CD4-positive, alpha-beta T cell treated with Interleukin-17A for 4 hours (primary cell): ENCODE measurements at places on chromosomes 16 and 17.

- DNase-seq: no peak
Measured at GRCh38 chr16:11370084-11370931, 25.0 kb downstream of the RMI2 start.

GRCh38 chr17:59884861-59885260, 7.9 kb downstream of the TUBD1 start:
- no peak for DNase-seq

- DNase-seq: no peak
Measured at GRCh38 chr17:75394332-75394918, 11.1 kb downstream of the GRB2 start.

DNA sequence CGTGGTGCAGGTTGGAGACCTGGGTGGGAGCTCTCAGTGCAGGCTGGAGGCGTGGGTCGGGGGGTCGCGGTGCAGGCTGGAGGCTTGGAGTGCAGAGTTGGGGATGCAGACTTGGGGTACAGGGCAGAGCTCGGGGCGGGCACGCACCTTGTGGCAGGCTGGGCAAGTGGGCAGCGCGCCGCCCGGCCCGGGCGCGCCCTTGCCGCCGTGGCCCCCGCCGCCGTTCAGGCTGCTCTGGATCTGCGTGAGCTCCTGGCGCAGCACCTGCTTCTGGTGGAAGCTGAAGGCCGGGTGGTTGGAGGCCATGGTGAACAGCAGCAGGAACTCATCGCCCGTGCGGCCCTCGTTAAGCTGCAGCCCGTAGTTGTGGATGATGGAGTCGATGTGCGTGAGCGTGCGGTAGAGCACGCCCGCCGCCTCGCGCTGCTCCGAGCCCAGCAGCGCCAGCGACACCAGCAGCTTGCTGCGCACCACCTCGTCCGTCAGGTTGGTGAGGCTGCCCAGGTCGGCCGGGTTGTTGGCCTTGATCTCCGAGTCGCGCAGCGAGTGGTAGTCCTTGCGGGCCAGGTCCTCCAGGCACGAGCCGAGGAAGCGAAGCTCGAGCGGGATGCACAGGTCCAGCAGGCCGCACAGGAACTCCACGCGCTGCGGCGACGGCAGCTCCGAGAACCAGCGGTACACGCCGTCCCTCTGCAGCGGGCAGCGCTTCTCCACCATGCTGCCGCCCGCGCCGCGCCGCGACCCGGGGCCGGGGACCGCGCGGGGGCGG, 1.1 kb downstream of the ZCCHC14 start:
- DNase-seq: peak; percentile 39

DNA sequence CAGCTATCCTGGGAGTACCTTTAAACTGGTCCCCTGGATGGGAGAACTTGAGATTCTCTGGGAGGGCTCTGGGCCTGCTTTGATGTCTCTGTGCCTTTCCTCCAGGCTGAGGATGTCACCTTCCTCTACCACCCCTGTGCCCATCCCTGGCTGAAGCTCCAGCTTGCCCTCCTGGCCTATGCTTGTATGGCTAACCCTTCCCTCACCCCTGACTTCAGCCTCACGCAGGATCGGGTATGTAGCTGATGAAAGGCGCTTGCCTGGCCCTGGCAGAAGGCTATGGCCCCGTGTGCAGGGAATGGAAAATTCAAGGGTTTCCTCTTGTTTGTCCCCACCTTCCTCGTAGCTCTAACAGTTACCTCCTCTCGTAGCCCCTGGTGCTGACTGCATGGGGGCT, 3.0 kb downstream of the TP53I13 start:
- no peak for DNase-seq

DNA sequence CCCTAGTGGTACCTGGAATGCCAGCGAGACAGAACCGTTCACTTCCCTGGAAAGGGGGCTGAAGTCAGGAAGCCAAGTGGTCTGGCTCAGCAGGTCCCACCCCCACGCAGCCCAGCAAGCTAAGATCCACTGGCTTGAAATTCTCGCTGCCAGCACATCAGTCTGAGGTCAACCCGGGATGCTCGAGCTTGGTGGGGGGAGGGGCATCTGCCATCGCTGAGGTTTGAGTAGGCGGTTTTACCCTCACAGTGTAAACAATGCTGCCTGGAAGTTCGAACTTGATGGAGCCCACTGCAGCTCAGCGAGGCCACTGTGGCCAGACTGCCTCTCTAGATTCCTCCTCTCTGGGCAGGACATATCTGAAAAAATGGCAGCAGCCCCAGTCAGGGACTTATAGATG, 464.7 kb upstream of the TOM1L1 start:
- no peak for DNase-seq

GRCh38 chr16:1426734-1427471, 4.0 kb upstream of the PERCC1 start:
- no peak for DNase-seq

DNA sequence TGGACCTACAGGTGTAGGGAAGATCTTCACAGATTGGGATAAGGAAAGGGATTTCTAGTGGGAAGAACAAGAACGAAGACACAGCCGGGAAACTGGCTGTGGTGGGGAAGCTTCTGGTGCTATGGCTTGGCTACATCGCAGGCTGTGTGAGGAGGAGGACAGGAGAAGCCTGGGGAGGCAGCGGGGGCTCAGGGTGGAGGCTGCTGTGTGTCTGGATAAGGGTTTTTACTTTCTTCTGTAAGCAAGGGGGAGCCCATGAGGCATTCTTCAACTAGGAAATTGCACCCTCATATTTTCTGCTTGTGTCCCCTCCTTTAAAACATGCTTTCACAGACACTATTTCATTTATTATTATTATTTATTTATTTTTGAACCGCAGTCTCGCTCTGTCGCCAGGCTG, 2.9 kb upstream of the RHBDF2 start:
- no peak for DNase-seq

DNA sequence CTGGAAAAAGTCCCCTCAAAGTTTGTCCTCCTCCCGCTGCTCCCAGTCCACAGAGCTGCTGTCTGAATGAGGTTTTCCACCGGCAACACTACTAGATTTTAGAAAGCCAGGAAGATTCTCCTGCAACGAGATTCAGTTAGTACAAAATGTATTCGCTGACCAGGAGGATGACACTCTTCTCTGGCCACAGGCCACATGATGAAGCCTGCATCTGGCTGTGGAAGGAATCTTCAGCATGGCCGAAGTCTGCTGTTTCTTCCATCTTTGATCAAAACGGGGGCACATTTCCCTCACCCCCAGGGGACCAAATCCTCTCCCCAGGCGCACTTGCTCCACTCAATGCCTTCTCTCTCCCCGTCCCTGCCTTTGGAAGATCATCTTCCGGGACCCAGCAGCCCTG, 215.8 kb upstream of the NLRP1 start:
- DNase-seq: no peak

DNA sequence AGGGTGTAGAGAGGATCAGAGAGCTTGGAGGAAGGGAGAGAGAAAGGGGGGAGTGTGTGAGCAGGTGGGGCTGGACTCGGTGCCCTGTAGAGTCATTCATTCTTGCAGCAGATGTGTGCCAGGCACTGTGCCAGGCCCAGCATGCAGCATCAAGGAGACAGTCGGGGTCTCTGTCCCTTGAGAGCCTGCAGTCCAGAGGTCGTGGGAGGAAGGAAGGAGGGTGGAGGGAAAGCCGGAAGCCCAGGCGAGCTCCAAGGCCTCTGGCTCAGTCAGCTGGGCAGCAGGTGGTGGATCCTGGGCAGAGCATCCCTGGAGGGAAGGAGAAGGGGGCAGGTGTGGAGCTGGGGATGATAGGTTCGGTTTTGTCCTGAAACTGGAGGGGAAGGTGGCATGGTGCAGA, 27.5 kb downstream of the EPN2 start:
- DNase-seq: no peak

DNA sequence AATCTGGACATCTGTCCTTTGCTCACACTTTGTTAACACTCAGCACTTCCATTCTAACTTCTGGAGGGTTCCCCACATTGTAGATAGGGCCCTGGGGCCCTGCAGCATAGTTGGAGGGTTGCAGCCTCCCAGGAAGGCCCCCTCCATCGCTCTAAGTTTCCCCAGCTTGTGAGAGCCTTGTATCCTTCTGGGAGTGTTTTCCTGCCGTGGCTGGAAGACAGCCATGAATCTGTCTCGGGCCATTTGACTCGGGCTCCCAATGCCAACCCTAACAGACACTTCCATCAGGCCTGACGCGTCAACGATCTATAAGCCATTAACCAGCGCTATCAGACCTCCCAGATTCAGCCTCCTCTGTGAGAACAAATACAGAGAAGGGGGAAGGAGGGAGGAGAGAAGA, 263.7 kb upstream of the RPL38 start:
- DNase-seq: no peak

- no peak for DNase-seq
Measured at GRCh38 chr17:31140111-31140510, 45.3 kb downstream of the NF1 start.

- no peak for DNase-seq
Measured at GRCh38 chr16:54722210-54722676, 208.4 kb upstream of the IRX5 start.

GRCh38 chr17:7250695-7251627, 573 bp downstream of the CTDNEP1 start:
- DNase-seq: no peak

DNA sequence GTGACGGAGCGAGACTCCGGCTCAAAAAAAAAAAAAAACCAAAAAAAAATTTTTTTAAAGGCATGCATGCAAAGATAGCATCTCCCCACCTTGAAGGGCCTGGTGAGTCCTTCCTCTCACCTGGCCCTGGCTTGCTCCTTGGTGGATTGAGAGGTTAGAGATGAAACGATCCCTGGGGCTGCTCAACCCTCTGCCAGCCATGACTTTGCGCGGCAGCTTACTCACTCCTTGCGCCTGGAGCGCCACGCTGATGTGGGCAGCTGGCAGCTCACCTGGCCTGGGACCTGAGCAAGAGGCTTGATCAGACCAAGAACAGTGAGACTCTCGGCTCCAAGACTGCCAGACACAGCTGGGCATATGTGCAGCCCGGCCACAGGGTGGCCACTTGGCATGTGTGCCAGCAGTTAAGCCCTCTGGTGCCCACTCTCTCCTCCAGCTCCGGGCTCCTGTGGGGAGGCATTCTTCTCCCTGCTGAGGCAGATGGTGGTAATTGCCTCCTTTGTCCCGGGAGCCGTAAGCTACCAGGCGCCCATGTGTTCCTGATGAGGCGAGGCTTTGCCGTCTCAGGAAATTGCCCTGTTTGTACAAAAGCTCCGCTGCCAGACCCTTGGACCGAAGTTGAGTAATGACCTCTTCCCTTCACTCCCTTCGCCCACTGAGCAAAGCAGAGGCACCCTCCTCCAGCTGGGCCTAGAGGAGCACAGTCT, 5.1 kb upstream of the EVPL start:
- DNase-seq: no peak
